Ammon's horn (tissue), 1 donor: ENCODE measurements at places on chromosomes 7 and 10.

DNA sequence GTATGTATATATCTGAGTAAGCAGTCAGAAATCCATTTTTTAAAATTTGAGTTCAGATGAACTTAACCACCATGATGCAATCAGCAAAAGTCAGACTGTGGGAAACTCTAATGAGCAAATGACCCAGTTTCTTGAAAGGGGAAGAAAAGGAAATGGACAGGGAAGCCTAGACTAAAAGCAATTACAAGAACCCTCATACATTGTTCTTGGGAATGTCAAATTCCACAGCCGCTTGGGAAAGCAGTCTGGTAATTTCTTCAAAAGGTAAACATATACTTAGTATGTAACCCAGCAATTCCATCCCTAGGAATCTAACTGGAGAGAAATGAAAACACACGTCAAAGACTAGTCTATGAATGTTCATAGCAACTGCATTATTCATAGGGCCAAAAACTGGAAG is 16.4 kb upstream of the FOXK1 start:
- no peak for DNase-seq

DNA sequence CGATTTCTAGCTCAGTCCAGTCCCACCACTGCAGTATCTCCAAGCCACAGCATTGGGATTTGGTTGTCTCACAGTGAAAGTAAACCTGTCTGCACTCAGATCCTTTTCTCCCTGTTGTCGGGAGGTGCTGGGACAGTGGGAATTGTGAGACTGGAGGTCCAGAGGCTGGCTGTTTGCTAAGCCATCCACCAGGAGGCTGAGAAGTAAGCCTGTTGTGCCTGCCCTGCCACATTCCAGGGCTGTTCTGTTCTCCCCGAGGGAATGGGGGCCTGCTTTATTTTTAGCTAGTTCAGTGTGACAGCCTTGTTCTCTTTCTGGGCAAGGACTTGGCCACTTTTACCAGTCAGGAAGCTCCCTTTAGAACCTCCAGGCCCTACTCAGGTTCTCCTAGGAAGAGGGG is 54.9 kb downstream of the HK1 start:
- DNase-seq, result peak; percentile 14

- no peak for DNase-seq
Observed at GRCh38 chr10:95909561-95909960, 1.8 kb downstream of the CC2D2B start.

DNA sequence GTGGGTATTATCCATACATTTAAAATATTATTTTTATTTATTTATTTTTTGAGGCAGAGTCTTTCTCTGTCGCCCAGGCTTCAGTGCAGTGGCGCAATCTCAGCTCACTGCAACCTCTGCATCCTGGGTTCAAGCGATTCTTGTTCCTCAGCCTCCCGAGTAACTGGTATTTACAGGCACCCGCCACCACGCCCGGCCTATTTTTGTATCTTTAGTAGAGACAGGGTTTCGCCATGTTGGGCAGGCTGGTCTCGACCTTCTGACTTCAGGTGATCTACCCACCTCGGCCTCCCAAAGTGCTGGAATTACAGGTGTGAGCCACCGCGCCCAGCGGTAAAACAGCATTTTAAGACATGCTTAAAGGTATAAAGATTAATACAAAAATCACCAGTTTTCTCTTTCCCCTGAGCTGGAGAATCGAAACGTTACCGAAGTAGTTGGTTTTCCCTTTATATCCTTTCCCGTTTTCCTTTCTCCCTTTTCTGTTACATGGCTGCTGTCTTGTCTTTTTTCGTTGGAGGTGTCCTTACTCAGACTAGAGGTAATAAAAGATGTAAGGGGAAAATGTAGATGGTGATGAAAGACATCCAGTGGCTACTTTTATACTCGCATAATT is 1.7 kb downstream of the ARL5B start:
- no peak for DNase-seq

- no peak for DNase-seq
Observed at GRCh38 chr7:73517241-73517995, 4.7 kb downstream of the BAZ1B start.

DNA sequence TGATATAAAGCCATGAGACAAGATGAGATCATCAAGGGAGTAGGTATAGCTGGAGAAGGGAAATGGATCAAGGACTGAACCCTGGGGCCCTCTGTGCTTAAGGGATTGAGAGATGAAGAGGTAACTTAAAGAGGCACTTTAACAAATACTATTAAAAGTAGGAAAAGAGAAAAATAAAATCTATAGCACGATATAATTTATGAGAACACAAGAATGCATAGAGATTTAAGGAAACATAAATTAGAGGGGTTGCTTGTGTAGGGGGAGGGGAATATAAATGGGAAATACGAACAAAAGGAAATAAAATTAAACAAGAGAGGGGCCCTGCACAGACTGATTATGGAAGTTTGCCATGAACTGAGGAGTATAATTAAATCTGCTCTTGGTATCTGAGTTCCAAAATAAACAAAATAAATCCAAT is 15.6 kb upstream of the LRRC17 start:
- DNase-seq, result no peak

GRCh38 chr7:144812379-144813283 is 23.2 kb downstream of the TPK1 start:
- DNase-seq, result no peak

DNA sequence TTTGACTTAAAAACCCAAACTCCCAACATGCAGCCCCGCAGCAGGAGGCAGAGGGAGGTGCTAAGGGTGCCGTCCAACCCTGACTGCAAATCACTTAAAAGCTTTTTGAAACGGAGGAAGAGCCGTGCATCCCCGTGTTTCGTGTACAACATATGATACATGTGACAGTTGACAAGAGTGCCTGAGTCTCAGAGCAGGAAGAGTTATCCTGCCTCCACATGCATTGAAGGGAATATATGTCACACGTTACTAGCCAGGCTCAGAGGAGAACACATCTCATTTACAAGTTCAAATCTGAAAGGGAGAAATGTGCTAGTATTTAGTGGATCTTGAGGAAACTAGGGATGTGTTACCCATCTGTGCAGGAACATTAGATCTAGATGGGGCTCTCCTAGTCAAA is 69.9 kb downstream of the SDK1 start:
- no peak for DNase-seq

GRCh38 chr10:71086439-71087080 is 125.8 kb upstream of the UNC5B start:
- DNase-seq, result no peak

GRCh38 chr7:157176771-157177170 is 38.0 kb downstream of the UBE3C start:
- no peak for DNase-seq

DNA sequence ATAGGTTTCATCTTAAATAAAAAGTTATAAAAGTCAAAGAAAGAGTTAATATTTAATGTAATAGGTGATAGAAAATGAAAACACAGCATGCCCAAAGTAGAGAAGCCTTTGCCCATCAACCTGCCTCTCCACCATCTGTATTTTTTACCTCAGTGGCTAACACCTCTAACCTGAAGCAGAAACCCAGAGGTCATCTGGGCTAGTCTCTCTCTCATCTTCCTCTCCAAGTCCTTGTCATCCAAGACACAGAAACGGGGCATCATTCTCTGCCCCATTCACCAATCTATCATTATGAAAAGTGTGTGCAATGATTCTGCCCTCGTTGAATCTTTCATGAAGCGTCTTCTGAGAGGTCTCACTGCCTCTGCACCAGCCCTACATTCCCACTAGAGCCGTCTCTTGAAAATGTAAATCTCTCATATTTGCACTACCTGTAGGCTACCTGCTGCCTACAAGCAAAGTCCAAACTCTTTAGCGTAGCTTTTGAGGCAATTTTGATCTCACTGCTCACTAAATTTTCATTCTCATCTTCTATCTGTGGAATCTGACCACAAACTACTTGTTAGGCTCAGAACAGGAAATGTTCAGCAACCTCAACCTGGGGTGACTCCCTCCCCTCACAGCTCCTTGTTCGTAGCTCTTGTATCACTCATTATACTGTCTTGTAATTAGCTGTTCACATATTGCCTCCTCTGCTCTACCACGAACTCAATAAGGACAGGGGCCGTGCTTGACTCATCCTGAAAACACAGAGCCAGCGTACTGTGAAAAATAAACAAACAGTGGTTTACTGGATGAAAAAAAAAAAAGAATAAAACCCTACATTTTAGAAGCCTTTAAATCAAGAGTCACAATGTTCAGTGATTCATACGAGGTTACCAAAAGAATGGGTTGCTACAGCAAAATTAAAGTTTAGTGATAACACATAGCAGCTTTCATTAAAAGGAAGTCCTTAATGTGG is 83.1 kb downstream of the CTNNA3 start:
- no peak for DNase-seq

DNA sequence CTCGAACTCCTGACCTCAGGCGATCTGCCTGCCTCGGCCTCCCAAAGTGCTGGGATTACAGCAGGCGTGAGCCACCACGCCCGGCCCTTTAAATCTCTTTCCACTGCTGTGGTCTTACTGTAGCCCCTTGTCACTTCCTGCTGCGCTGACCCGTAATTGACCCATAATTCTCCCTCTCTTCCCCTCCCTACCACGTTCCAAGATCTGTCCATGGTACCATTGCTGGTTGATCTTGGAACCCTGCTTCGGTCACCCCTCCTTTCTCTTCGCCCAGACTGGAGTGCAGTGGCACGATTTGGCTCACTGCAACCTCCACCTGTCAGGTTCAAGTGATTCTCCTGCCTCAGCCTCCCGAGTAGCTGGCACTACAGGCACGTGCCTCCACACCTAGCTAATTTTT is 6.5 kb downstream of the POR start:
- DNase-seq, result no peak

GRCh38 chr10:69405221-69405620 is 11.5 kb downstream of the TACR2 start:
- DNase-seq, result no peak

DNA sequence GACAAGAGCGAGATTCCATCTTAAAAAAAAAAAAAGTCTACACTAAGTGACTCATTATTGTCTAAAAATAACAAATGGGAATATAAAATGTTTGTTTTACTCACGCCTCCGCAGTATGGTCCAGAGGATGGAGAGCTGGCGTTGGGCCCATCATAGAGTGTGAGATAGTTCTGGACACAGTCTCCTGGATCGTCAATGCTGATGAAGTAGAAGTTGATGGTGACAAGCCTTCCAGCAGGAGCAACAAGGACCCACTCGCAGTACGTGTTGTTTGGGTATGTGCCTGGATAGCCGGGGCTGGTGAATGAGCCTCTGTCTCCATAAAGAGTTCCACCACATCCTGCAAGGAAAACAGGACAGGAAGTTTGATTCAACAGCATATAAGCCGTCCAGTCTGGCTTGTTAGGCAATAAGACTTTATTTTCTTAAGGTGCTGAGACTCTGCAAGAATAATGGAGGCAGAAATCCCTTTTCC is 11.5 kb upstream of the RSU1 start:
- DNase-seq, result no peak

DNA sequence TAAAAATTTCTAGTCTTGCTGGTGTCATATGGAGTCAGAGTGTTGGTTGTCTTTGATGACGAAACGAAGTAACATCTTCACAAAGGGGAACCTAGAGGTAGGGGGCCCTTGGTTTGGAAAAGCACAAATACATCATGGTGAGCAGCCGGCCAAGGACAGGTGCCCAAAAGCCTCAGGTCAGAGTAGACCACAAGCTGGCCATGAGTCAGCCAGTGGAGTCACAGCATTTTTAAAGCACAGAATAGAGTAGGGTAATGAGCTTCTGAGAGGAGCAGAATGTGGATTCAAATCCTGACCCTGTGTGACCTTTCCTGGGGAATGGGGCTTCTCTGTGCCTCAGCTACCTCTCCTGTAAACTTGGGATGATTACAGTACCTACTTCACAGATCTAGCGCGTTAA is 5.3 kb downstream of the CAMK2B start:
- DNase-seq, result no peak

DNA sequence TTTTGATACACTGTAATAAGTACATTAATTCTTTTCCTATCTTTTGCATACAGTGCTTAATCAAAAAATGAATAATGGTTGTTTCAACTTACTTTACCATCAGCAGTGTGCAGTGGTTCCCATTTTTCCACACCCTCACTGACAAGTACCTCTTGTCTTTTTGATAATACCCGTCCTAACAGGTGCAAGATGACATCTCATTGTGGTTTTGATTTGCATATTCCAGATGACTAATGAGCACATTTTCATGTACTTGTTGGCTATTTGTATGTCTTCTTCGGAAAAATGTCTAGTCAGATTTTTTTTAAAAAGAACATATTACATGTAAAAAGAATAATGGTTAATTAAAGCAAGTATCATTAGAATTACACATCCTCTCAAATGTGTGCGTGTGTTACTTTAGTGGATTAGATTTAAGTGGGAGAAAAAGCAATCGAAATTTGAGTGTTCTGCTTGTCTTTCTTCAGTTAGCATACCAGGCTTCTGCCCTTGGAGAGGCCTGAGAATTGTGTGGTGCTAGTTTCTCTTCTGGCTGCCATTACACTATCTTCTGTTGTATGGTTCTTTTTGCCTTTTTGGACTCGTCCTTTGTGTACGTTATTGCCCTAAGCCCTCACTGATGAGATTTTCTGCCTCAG is 291.2 kb downstream of the AUTS2 start:
- no peak for DNase-seq

GRCh38 chr7:79462390-79462789 is 8.9 kb upstream of the MAGI2 start:
- DNase-seq, result no peak

DNA sequence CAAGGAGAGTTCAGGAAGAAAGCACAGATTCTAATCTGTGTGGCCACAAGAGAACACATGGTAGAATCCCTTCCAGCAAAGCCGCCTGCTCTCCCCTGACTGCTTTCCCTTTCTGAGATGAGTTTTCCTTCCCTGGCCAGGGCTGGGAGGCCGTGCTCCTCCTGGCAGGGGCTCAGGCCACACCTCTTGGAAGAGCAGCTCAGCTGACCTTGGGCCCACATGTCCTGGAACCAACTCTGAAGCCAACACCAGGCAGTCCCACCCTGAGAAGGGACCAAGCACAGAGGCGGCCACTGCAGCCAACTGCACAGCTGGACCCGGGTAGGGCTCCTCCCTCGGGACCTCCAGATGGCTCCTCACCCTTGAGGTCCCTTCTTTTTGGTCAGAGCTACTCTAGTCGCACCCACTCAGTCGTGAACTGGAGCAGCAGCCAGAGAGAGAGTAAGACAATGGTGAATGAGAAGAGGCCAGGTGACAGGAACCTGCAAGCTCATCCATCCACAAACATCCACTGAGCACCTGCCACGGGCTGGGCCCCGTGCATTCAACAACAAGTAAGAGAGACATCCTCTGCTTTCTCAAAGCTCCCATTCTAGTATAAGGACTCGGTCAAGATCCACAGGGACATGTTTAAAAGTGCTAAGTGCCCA is 40.3 kb downstream of the FAM53B start:
- peak; percentile 90 for DNase-seq

GRCh38 chr7:128959296-128959695 is 21.6 kb downstream of the IRF5 start:
- no peak for DNase-seq

DNA sequence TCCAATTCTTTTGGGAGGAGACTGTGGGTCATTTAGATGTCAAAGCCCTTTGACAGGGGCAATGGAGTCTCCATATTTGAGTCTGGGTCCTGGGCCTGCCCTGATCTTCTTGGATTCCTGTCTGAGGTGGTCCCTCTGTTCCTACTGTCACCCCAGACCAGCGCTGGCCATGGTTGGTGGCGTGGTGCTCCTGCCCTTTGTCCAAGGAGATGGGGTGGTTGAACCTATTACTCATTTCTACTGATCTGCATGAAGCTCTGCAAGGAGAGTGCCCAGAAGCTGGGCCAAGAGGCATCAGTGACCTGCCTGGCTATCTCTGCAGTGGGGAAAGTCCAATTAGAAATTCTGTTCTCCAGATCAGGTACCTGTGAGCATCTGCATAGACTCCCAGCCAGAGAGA is 355.6 kb upstream of the NUPR2 start:
- DNase-seq, result no peak
